ENCODE measurements at places on chromosomes 4 and X. TPM values are rescaled to one million over a fixed set of nuclear protein-coding genes. Genes with fewer than 3 reads are reported as not detected.

MAGEA4 gene
- not detected for total RNA-seq

FAM156A gene
- total RNA-seq = 7.2 TPM

NEXMIF gene
- not detected for total RNA-seq

MCF2 gene
- not detected for total RNA-seq

OTC gene
- not detected for total RNA-seq

All from placental pericyte (primary cell).